ENCODE measurements at places on chromosomes 1 and 21. TPM values are rescaled to one million over a fixed set of nuclear protein-coding genes. Genes with fewer than 3 reads are reported as not detected.

GRCh38 chr1:199646761-199647160 lies 380.7 kb upstream of the NR5A2 start:
- DNase-seq, result no peak

DNA sequence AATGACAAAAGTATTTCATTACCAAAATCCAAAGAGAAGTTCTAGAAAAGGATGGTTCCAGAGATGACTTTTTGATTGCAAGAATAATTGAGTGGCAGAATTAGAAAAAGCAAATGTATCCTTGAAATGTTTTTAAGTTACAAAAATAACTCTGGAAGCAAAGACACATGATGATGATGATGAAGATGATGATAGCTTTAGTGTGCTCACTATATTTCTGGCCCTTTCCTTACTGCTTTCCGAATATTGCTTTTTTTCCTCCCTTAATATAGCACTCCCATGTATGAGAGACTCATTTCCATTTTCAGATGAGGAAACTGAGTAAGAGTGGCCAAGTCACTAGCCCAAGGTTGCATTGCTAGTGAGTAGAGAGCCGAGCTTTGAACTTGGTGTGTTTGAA lies 54.7 kb downstream of the CACHD1 start:
- DNase-seq, result no peak

DNA sequence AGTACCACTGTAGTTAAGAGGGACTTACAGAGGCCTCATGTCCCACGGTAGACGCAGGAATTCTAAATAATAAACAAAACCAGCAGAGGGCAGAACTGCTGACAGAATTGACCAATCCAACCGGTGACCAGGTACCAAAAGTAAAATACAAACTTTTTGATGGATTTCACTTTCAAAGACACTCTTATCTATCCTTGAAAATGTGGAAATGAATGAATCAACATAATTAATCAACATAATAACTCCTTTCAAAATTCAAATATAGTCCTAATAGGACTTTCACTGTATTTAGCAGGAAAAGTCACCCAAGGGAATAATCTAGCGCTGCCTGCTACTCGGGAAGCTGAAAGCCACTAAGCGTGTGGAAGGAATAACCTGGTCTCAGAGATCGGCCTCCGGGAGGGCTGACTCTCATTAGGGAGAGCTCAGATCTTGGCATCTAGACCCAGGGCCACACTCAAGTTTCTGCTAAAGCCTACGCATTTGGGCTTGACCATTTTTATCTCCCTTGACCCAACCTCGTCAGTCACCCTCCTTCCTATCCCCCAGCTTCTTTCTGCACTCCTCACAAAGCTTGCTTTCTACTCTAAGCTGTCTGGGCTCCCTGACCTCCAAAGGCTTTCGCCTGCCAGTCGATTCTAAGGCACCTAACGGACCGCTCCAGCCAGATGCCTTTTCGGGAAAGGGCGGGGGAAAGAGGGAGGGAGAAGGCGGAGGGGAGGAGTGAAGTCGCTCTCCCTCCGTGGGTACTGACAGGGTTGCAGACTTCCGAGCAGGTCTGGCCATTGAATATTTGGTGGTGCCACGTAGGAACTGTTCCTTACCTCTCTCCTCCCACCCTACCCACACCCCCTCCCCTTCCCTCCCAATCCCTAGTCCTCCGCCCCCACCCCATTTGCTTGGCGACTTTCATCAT lies 1.6 kb downstream of the COL11A1 start:
- peak; percentile 8 for DNase-seq

- no peak for DNase-seq
Observed at GRCh38 chr21:38679534-38679933, 126.2 kb upstream of the ETS2 start.

Gene SORT1
- 1.9 TPM for total RNA-seq

GRCh38 chr1:163844459-163844858 lies 522.7 kb downstream of the NUF2 start:
- no peak for DNase-seq

DNA sequence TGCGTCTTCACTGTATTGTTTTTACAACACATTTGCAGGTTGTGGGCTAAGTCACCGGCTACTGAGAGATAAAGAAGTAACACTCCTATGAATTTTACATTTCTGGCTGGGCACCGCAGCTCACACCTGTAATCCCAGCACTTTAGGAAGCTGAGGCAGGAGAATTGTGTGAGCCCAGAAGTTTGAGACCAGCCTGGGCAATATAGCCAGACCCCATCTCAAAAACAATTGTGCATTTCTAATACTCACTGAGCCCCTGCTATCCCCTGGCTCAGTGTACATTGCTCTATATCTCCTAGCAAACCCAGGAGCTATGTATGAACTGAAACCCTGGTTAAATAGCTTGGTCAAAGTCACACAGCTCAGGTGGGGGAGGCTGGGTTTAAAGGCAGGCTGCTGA lies 108.7 kb downstream of the ZNF281 start:
- no peak for DNase-seq

Gene IQCC
- 5.0 TPM for total RNA-seq

GRCh38 chr1:161198897-161199431 lies at the start of gene ADAMTS4:
TSS of gene ADAMTS4 (minus strand) at chr1:161199054. CDS start at chr1:161198627, 427 bp downstream.
- no peak for DNase-seq

DNA sequence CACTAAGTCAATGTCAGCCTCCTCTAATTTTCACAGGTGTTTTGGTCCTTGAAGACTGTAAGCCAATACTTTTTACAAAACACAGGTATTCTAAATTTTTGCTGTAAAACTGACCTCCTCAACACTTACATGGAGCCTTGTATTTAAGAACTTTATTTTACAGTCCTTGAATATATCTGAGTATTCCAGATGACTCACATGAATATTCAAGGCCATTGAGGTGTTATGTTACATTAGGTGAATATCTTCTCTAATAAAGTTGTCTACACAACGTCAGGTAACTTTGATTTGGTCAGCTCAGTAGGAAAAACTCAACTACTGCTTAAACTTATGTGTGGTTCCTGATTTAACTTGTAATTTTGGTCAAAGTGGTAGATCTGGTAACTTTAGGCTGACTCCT lies 254.2 kb downstream of the OLFM3 start:
- DNase-seq, result no peak

Gene LCE2A
- not detected for total RNA-seq

GRCh38 chr1:230356190-230356589 lies 69.9 kb downstream of the PGBD5 start:
- no peak for DNase-seq

GRCh38 chr1:201285846-201286245 lies 2.5 kb downstream of the PKP1 start:
- DNase-seq, result no peak

DNA sequence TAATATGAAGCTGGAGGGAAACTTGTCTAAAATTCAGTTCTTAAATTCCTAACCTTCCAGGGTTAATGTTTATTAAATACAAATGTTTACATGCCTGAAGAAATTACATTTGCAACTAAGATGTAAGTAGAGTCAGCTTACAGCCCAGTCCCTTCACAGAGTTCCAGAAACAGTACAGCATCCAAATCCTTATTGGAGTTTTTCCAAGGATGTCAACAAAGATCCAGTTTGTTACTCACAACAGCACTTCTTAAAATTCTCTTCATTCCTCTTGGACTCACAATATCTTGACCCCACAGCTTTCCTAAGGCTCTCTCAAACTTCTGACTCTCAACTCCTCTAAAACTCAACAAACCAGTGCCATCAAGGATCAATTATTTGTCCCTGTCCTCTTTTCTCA lies 50.1 kb upstream of the RWDD3 start:
- DNase-seq, result no peak

DNA sequence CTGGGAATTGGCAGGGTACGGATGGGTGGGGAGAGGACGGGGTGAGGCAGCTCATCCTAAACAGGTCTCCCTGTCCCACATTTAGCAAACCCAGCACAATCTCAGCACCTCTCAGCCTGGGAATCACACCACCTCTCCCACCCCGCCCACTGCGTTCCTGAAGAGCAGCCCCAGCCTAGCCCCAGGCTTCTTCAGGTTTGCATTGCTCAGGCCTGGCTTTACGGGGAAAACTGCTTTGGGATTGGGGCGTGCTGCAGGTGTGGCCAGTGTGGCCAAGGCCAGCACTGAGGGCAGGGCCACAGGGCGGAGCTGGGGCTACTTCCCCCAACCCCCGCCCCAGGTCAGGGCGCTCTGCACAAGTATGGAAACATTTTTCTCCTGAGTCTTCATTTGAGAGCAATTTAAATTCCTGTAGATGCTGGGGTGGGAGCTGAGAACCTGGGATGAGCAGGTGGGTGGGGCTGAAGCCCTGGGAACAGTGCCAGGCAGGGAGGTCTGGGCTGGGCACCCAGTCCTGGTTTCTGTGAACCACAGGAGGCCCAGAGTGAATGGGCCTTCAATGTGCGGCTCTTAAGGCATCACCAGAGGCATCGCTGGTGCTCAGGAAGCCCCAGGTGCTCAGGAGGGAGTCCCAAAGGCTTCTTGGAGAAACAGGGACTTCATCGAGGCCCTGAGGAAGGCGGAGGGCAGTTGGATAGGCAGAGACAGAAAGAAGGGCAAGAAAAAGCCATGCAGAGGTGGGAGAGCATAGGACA lies 24.1 kb downstream of the TNNT2 start:
- DNase-seq, result no peak

DNA sequence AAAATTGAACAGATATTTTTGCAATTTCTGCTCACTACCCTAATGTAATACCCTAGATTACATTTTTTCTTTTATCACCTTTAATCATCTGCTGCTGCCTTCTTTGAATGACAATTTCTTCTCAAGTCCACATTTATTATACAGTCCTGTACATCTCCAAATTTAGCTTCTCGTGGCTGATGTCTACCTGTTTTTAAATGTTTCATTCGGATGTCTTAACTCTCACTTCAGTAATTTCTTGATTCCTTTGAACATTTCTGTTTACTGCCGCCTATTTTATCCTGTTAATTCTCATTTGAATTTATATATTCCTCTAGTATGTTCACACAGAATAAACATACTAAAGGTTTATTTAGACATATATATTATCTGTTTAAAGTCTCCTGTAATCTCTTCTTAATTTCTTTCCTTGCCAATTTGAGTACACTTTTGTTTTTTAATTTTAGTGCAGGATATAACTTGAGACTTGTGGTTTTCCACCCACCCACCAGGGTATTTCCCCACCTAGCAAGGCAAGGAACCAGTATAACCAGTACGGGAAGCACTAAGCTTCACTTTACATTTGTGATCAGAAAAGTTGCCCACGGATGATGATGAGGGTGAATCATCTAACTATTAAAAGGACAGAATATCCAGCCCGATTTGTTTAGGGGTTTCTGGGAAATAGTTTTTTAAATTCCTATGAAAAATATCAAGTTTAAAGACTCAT lies 12.7 kb downstream of the INSL5 start:
- peak; percentile 33 for DNase-seq

DNA sequence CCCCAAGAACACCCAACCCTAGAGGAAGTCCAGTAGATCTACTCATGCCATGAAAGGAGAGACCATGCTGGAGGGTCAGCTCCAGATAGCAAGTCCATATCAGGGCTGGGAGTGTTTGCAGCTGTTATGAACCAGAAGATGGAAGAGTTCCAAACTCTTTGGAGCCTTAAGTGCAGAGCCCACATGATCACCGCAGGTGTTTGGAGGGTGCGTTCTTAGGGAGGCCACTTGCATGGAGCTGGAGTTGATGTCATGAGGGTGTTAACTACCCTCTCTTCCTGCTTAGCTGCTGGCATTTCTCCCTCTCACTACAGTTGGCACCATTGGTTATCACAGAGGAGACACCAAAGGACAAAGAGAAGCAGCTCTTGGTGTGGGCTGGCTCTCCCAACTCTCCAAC lies 616.9 kb downstream of the AJAP1 start:
- no peak for DNase-seq

DNA sequence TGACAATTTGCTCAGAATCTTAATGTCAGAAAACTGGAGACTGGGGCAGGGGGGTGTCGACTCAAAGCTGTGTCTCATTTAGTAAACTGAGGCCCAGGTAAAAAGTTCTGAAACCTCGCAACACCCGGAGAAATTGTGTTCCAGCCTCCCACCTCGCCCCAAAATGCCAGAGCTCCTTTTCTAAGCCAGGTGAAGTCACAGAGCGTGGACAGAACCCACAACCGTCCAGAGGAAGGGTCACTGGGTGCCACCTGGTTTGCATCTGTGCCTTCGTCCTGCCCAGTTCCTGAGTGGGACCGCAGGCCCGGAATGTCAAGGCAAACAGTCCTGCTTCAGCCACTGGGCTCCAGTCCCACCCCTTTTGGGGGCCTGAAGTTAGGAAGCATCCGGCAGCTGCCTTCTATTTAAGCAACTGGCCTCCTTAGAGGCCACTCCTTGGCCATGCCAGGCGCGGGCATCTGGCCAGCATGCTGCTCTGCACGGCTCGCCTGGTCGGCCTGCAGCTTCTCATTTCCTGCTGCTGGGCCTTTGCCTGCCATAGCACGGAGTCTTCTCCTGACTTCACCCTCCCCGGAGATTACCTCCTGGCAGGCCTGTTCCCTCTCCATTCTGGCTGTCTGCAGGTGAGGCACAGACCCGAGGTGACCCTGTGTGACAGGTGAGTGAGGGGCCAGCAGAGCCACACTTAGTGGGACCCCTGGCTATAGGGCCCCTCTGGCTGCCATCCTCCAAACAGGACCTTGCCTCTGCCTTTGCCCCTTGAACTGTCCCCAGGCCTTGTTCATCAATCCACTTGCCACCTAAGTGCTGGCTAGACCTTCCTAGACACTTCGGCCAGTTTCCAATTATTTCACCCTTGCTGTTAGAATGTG lies at the start of gene TAS1R1:
Gene TAS1R1, plus strand, starts transcription at position 401 of the 872 bp plus-strand sequence. Its CDS starts 67 bp downstream, at position 468.
- no peak for DNase-seq

- no peak for DNase-seq
Observed at GRCh38 chr1:11822091-11822490, 16.1 kb downstream of the CLCN6 start.

DNA sequence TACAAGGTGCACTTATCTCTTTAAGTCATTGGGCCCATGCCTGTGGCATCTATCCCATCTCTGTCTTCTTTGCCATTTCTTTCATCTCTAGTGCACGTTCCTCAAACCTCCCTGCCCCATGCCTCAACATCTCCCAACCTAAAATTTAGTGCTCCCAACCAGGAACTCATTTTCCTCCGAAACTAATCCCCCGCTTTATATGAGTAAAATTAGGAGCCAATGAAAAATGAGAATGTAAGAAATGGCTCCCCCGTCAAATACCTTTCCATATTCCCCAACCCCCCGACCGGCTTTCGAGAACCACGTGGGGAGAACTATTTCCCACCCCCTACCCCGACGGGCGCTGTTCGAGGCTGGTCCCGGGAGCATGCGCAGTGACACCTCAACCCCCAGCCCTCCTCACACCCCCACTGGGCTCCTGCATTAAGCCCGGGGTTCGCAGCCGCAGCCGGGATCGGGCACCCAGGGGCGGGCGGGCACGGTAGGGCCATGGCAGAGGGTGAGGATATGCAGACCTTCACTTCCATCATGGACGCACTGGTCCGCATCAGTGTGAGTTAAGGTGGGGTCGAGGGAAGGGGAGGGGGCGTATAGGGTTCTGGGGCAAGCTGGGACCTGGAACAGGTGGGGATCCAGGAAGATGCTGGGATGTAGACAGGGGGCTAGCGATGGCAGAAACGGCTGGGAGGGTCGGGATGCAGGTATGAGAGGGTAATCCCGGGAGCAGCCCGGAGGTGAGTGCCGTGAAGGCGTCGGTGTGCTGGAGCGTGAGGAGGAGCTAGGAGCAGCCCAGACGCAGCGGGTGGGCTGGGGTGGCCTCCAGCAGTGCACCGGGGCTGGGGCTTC lies at the start of gene TRIM46:
Gene TRIM46, plus strand, starts transcription at position 372 of the 846 bp plus-strand sequence. Its CDS starts 118 bp downstream, at position 490.
- peak; percentile 75 for DNase-seq

All from activated CD4-positive, alpha-beta T cell treated with anti-CD3 and anti-CD28 coated beads, Interleukin-2, amount 10 ng/mL, durations not matched to agents 7 days and 5 days (primary cell).